HT1080 (cell line): ENCODE measurements at places on chromosomes 16 and 17.

DNA sequence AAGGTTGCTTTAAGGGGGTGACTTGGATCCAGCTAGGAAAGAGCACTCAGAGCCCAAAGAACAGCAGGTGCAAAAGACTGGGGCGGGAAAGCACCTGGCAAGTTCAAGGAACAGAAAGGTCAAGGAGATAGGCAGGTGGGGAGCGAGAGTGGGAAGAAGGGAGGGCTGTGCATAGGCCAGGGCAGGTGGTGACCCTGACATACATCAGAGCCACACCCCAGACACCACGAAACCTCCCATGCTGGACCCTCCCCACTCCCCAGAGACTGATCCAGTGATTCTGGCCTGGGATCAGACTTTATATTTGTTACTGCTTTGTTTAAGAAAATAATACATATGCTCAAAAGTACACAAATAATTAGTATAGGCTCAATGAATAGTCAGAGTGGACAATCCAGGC, 48.5 kb upstream of the RBFOX3 start:
- no peak for DNase-seq

DNA sequence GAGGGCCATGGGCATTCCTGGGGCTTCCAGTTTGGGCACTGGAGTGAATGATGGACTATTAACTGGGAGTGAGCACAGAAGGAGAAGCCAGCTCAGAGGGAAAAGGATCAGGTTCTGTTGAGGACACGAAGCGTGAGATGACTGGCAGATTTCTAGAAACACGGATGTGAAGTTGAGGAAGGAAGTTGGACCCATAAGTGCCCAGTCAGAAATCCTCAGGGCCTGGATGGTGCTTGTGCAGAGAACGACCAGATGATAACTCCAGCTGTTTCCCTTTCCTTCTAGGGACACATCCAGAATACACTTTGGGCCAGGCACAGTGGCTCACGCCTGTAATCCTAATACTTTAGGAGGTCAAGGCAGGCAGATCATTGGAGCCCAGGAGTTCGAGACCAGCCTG, 23.3 kb upstream of the ANKRD40CL start:
- DNase-seq, result no peak

GRCh38 chr17:64113006-64113405, 16.9 kb downstream of the ERN1 start:
- no peak for DNase-seq

DNA sequence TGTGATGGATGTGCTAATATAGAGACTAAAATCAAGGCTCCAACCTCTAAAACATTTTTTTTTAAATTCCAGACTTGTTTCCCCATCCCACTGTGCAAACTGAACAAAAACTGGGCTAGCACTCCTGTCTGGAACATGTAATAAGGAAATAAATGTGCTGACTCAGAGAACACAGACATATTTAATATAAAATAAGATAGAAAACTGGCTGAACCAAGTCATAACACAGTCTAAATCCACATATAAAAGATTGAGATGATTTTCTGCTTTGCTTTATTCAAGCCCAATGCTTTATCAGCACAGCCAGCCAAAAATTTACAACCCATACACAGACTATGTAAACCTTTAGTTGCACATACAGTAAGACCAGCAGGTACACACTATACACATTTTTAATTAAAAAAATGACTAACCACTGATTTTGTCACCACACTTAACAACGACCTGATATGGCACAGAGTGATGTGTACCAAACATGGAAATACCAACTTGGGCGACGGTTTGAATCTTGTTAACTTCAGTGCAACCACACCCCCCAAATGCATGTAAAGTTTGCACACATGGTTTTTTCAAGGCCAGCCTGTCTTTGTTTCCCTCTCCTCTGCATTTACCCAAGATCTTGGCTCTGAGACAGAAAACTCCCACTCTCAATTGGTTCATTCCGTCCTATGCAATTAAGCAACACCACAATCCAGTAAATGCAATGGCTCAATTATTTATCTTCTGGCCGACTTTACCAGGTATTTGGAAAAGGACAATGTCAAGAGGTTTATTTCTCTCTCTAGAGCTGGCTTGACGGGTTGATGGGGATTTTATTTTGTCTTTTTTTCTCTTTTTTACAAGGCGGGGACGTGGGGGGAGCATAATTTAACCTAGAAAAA, 1.2 kb downstream of the STAT3 start:
- DNase-seq, result peak; percentile 25

- no peak for DNase-seq
Observed at GRCh38 chr16:14579266-14579665, 50.8 kb downstream of the PARN start.

DNA sequence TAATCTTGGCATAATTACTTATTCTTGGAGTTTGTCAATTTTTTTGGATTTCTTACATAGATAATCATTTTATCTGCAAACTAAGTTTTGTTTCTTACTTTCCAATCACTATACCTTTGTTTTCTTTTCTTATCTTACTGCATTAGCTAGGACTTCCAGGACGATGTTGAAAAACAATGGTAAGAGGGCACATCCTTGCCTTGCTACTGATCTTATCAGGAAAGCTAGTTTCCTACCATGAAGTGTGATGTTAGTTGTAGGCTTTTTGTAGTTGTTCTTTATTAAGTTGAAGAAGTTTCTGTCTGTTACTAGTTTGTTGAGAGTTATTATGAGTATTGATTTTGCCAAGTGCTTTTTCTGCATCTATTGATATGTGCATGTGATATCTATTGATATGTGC, 31.0 kb downstream of the CDH13 start:
- no peak for DNase-seq

DNA sequence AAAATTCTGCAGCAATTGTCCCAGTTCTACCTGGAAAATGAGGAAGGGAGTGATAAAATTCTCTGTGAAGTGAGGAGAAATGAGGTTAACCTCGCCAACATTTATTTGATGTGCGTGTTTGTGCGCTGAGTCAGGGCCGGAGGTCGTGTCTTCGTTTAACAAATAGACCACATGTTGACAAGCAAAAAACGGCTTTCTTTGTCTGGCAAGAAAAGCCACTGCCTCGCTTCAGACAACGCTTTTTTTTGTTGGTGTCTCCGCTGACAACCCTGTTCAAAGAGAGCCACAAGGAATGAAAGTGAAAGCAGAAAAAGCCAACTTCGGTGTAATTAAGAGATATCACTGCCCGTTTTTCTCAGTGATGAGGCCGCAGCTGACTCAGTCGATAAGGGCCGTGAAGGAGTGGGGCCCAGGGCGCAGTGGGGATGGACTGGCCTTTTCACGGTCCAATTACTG, 510.6 kb downstream of the CDH13 start:
- DNase-seq, result peak; percentile 90

DNA sequence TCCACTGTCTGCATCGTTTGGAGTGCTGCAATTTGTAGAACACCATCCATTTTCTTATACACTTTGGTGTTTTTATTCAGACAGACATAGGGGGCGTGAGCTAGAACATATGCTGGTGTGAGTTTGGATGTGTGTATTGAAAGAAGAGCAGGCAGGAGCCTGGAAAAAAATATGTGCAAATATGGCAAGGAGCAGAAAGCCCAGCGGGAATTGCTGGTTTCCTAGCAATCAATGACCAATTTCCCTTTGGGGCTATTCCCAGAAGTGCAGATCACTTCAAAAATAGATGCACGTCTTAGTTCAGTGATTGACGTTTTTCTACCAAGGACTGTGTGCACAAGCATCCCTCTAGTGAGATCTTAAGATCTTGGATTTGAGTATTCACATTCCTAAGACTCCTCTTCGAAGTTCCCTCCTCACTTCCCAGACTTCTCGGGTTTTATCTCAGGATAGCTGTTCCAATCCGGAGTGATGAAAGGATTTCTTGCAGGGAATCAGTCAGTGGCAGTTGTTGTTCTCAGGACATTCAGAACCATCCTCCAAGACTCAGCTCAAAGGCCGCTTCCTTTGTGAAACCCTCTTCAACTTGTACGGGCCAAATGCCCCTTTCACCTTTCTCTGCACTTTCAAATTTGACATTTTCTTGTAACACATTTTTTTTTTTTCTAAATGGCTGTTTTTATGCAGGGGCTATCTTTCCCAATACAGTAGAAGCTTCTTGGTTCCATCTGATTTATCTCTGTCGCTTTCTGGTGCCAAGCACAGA, 268.7 kb upstream of the ASIC2 start:
- DNase-seq, result no peak

DNA sequence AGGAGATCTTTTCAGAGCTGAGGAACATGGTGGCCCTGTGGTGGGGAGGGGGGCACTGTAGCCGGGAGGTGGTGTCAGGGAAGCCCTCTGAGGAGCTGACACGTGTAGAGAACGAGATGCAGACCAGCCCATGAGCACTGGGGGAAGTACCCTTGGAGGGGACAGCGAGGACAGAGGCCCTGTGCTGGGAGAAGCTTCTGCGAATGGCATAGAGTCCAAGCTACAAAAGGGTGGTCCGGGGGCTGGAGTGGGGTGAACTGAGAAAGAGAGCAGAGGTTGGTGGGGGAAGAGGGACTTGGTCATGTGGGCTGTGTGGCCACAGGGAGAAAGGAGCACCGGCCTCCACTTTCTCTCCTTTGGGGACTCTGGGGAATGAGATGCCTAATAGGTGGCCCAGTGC, 270.8 kb downstream of the CBLN1 start:
- no peak for DNase-seq

- peak; percentile 44 for DNase-seq
Observed at GRCh38 chr16:1963806-1964505, 670 bp downstream of the RPS2 start.
